ENCODE measurements at places on chromosomes 7 and 10.
A peak's percentile ranks its signal among the peaks of the same experiment; 100 is the strongest.

DNA sequence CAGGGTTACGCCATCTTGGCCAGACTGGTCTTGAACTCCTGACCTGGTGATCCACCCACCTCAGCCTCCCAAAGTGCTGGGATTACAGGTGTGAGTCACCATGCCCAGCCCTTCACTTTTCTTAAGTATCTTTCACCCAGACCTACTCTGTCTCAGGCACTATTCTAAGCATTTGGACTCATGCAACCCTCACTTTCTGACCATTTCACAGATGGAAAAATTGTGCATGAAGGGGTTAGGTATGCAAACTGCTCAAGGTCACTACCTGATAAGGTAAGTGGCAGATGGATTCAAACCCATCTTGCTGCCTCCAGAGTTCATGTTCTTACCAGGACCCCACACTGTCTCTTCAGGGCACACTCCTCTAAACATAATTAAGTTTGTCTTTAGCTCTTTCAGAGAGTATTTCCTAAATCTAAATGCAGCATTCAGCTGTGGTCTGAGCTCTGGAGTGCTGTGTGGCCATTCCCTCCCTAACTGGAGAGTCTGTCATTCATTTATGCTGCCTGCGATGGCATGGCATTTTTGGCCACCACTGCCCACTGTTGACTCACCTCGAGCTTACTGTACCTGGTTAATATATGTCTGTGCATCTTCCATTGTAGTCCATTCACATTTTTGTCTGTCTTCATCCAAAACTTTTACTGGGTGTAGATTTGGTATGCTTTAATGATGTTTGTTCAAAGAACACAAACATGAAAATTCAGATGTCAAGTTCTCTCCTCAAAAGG lies 88.4 kb downstream of the CCDC71L start:
- DNase-seq: no peak

DNA sequence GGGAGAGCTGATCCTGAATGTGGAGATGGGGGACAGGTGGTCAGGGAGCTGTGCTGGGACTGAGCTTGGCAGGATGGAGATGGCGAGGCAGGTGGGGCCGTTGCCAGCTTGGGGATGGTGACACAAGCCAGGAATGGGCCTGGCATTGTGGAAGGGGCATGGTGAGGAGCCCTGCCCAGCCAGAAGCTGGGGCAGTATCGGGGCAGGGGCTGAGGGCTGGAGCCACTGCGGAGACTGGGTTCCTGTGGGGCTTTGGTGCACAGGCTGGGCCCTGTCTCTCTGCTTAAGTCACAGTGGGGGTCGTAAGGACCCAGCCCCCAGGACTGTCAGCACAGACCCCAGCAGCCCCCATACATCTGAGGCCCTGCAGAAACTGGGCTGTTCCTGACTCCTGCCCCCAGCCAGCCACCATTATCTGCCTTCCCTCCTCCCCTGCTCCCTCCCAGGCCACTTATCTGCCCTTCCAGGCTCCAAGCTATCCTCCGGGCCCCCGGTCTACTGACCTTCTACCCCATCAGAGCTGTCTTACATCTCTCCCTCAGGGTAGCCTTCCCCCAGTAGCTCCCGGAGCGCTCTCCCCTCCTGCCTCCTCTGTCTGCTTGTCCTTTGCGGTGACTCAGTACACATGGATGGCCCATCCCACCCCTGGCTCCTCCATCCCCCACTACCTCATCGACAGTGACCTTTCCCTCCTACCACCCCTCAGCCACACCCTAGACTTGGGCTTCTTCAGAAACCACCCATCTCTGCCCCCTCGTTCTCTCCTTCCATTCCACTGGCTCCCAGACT lies 44.2 kb downstream of the PPIF start:
- peak; percentile 2 for DNase-seq

GRCh38 chr7:44398511-44398911 lies 73.1 kb upstream of the CAMK2B start:
- no peak for DNase-seq

DNA sequence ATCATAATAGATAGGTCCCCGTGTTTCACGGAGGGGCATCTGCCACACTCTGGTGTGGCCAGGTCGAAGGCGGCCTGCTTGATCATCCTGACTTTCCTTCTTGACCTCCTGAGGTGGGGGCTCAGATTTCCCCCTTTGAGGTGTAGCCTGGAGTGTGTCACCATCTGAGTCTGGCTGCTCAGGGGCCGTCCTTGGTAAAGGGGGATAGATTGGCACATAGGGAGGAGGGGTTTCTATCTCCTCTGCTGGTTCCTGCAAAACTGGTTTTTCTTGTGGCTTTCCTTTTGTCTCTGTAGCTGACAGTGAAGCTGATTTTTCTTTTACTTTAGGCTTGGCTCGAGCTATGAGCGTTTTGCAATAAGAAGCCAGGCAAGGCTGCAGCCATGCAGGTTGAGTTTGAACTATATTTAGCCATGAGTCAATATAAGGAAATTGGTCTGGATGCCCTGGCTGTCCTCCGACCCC lies 7.1 kb upstream of the ZNF117 start:
- no peak for DNase-seq

DNA sequence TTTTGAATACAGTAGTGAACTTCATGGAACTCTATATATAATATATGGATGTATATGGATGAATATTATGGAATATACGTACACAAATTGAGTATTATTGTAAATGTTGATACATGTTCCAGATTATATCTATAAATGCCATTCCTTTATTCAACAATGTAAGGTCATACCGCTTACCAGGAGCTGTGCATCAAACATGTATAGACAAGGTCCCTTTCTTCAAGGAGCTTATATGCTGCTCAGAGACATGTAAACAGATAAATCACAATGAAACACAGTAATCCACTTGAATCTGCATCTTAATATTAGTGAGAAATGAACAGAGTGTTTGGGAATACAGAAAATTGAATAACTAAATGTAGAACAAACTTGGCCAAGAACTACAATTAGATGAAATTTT lies 898 bp upstream of the SEM1 start:
- DNase-seq: no peak

DNA sequence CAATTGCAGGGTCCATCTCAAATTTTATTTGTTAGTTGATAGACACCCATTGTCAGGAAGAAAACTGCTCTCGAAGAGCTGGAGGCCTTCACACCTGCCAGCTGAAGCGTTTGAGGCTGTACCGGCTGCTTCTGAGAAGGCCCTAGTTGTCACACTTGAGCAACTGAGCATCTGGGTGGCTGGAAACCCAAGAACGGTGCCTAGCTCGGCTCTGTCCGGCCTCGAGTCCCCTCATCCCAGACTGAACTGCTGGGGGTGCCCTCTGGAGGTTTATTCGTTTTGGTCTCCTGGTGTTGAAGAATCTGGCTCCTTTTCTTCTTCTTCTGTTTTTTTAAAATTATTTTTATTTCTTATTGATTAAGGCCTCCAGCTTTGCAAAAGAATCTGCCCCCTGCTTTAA lies 59.3 kb upstream of the EXOC6 start:
- no peak for DNase-seq

DNA sequence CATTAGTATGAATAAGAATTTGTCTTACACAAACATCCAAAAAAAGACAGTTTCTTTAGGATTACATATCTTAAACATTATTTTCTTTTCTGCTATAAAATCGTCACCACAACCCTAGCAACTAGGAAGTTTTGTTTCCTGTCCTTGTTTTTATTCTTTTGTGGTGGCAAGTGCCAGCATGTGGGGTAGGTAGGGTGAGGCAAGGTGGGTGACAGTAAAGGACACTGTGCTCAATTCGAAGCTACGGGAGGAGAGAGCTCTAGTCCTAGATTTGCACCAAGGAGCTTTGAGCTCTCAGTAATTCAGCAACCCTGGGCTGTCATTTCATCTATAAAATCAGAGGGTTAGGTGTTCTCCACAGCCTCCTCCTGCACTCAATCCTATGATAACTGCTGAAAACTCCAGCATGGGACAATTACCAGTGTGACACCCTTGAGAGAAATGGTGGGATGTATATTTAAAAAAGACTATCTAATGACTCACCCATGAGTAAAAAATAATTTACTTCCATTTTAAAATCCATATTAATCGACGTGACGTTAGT lies 187.1 kb downstream of the FAM107B start:
- no peak for DNase-seq

DNA sequence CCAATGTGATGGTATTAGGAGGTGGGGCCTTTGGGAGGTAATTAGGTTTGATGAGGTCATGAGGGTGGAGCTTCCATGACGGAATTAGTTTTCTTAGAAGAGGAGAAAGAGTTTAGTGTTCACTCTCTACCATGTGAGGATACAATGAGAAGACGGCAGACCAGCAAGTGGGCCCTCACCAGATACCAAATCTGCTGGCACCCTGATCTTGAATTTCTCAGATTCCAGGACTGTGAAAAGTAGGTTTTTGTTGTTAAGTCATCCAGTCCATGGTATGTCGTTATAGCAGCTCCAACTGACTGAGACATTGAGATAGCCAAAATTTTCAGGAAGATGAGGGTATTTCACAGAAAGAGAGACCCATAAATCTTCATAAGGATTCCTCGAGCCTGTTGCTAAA lies 3.6 kb upstream of the TMEM196 start:
- DNase-seq: no peak

DNA sequence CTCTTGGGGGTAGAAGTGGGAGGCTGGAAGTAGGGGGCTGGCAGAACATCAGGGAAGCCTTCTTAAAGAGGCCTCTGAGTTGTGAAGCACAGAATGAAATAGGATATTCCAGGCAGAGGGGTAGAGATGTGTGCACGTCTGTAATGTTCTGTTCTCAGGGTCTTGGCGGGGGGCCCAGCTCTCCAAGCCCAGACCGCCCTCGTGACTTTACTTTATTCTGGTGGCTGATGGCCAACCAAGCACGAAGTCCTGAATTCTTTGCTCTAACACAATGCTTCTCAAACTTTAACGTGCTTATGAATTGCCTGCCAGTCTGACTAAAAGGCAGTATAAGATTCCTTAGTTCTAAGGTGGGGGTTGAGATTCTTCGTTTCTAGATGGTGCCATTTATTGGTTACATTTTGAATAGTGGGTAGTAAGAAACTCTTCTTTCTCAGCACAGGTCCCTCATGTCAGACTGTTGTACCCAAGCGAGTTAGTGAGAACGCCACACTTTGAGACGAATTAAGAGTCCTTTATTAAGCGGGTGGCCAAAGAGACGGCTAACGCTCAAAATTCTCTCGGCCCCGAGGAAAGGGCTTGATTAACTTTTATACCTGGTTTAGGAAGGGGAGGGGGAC lies 8.2 kb downstream of the PRXL2A start:
- no peak for DNase-seq

- DNase-seq: no peak
Measured at GRCh38 chr7:35241436-35241835, 12.5 kb downstream of the TBX20 start.

DNA sequence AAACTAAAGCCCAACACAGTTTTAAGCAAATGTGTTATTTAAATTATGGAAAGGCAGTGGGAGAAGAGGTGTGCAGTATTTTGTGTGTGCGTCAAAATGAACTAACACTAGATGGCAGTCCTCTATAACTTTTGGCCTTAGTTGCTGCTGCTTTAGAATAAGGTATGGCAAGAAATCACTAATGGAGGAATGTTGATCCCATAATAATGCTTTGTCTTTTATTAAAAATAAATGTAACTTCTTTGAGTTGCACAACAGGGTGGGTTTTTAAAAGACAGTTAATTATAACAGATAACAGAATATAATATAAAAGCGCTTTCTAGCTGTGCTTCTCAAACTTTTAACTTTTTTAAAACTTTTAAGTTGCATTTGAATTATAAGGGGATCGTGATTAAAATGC lies 56.4 kb downstream of the BBS9 start:
- peak; percentile 9 for DNase-seq

DNA sequence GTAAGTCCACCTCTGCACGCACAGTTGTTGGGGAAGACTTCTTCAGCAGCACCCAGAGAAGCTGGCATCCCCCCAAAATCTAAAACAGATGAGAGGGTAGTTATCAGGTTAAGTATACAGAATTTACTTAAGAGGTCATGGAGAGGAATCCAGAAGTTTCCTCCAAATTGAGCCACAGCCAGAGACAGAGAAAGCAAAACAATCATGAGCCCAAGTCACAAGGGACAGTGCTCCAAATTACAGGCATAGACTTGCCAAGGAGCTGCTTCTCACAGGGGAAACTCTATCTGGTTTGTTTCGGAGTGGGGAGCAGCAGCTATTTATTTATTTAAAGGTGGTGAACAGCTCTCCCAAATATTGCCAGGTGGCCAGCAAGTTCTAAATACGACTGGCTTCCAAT lies 308.4 kb downstream of the SKIDA1 start:
- DNase-seq: no peak

DNA sequence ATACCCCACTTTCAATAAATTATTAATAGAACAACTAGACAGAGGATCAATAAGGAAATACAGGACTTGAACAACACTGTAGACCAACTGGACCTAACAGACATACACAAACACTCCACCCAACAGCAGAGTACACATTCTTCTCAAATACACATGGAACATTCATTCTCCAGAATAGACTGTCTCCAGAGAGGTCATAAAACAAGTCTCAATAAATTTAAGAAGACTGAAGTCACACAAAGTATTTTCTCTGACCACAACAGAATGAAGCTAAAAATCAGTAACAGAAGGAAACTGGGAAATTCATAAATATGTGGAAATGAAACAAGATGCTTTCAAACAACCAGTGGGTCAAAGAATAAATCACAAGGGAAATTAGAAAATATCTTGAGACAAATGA lies 119.8 kb downstream of the SMURF1 start:
- DNase-seq: no peak

GRCh38 chr10:13859979-13860654 lies 273.4 kb downstream of the PRPF18 start:
- no peak for DNase-seq

DNA sequence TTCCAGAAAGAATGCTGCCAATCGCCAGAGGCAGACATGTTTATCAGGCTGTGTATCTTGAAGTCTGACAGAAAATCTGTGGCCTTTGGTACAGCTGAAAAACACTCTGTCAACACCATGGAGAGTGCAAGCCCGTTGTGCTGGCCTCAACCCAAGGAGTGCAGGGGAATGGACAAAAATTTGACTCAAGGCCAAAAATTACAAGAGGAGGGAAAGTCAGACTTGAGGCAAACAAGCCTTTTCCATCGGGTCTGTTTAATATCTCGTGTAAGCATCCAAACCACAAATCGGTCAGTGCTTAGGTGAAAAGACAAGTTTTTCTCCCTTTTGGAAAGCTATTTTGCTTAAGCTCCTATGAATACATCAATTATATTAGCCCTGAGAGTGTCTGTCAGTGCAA lies 305.3 kb upstream of the NFE2L3 start:
- DNase-seq: no peak

GRCh38 chr7:84249656-84250055 lies 55.1 kb upstream of the SEMA3A start:
- DNase-seq: no peak

- no peak for DNase-seq
Measured at GRCh38 chr7:2860627-2861133, 16.6 kb upstream of the GNA12 start.

DNA sequence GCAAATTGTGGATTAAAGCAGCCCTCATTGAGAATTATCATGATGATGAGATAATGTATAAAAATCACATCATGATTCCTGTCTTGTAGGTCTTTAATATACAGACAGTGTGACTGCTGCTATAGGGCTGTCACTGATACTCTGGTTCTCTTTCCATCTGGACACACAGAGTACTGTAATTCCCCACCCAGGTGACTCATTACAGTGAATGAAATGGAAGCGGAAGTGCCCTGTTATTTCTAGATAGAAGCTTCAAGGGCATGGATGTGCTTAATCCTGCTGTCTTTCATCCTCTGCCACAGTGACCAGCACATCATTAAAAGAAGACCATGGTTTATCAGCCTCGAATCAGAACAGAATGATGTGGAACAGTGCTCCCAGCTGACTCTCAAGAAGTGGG lies 1234.0 kb downstream of the SORCS3 start:
- no peak for DNase-seq
